A549 treated with CpdA at 1 μM for 4 hours (cell line): ENCODE measurements at places on chromosomes 2 and 18. TPM values are rescaled to one million over a fixed set of nuclear protein-coding genes. Genes with fewer than 3 reads are reported as not detected.

The IL36RN gene
- 0.03 to 0.07 TPM (median 0.06 TPM) in 4 of 5 replicates, not detected in the other for total RNA-seq

The RGPD4 gene
- total RNA-seq: 0.06 to 0.07 TPM (median 0.06 TPM) in 4 of 5 replicates, not detected in the other

The ANKRD36C gene
- total RNA-seq: 3.5 to 4.3 TPM (median 3.6 TPM) in 5 replicates

The HSPD1 gene
- total RNA-seq: 654 to 760 TPM (median 691 TPM) in 5 replicates

The ADAM23 gene
- 8.0 to 10.7 TPM (median 10.3 TPM) in 5 replicates for total RNA-seq

The GAL3ST2 gene
- 0.24 to 0.44 TPM (median 0.34 TPM) in 4 of 5 replicates, not detected in the other for total RNA-seq

The ZC3H15 gene
- total RNA-seq: 83.7 to 111 TPM (median 87.9 TPM) in 5 replicates

The VRK2 gene
- total RNA-seq: 30.6 to 36.0 TPM (median 31.4 TPM) in 5 replicates

The LAMA3 gene
- total RNA-seq: 31.7 to 41.0 TPM (median 39.0 TPM) in 5 replicates

The CD8A gene
- total RNA-seq: 0.20 to 0.39 TPM (median 0.25 TPM) in 5 replicates

The FLACC1 gene
- total RNA-seq: 0.10 to 0.58 TPM (median 0.20 TPM) in 3 of 5 replicates, not detected in the others

The RNASEH1 gene
- total RNA-seq: 47.1 to 67.3 TPM (median 51.4 TPM) in 5 replicates

The GALR1 gene
- not detected in 5 replicates for total RNA-seq

The PRKAG3 gene
- total RNA-seq: not detected in 5 replicates

The SLC30A3 gene
- 2.6 to 3.8 TPM (median 3.4 TPM) in 5 replicates for total RNA-seq

The ANO7 gene
- total RNA-seq: 1.4 to 2.5 TPM (median 2.1 TPM) in 5 replicates

The ABCG5 gene
- 0.01 TPM in 1 of 5 replicates, not detected in the others for total RNA-seq

The PROKR1 gene
- 0.03 TPM in 1 of 5 replicates, not detected in the others for total RNA-seq

The NEURL3 gene
- 1.3 to 2.9 TPM (median 1.7 TPM) in 5 replicates for total RNA-seq

The IL36B gene
- 0.11 to 0.13 TPM in 2 of 5 replicates, not detected in the others for total RNA-seq

The CENPA gene
- 45.4 to 62.8 TPM (median 52.8 TPM) in 5 replicates for total RNA-seq

The DSC3 gene
- total RNA-seq: 1.3 to 2.1 TPM (median 1.8 TPM) in 5 replicates

The BOLL gene
- total RNA-seq: not detected in 5 replicates

The GNAL gene
- total RNA-seq: 4.6 to 8.6 TPM (median 4.9 TPM) in 5 replicates

The TRABD2A gene
- total RNA-seq: 8.3 to 10.2 TPM (median 9.7 TPM) in 5 replicates

The CXCR2 gene
- not detected in 5 replicates for total RNA-seq

The CCBE1 gene
- total RNA-seq: 6.9 to 14.3 TPM (median 8.6 TPM) in 5 replicates

The CD302 gene
- total RNA-seq: 1.9 to 2.7 TPM (median 2.2 TPM) in 5 replicates

The LONRF2 gene
- total RNA-seq: 3.0 to 4.1 TPM (median 3.8 TPM) in 5 replicates

The NPPC gene
- 0.11 to 0.31 TPM (median 0.27 TPM) in 5 replicates for total RNA-seq

The TSPYL6 gene
- not detected in 5 replicates for total RNA-seq

The ADCYAP1 gene
- total RNA-seq: not detected in 5 replicates

The ZSWIM2 gene
- total RNA-seq: not detected in 5 replicates

The PAX3 gene
- not detected in 5 replicates for total RNA-seq

The MDH1B gene
- total RNA-seq: 1.6 to 3.3 TPM (median 1.8 TPM) in 5 replicates

The IL1RL1 gene
- 0.72 to 1.9 TPM (median 1.3 TPM) in 5 replicates for total RNA-seq

The EVX2 gene
- not detected in 5 replicates for total RNA-seq
